ENCODE measurements at places on chromosomes 13 and 19.

DNA sequence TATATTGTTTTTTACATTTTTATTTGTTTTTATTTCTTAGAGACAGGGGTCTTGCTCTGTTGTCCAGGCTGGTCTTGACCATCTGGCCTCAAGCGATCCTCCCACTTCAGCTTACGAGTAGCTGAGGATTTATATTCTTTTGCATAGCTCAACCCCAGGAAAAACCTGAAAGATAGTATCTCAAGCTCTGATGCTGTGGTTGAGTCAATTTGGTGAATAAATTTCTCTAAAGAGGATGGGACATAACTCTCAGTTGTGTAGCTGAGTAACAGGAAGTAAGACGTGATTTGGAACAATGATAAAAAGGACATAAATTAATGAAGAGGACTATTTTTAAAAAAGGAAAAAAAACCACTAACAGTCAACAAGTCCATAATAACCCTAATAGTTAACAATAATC, 79.8 kb upstream of the TNFSF11 start:
- peak; percentile 65 for DNase-seq

GRCh38 chr19:29671393-29672160, 6.3 kb downstream of the PLEKHF1 start:
- DNase-seq, result peak; percentile 96

- peak; percentile 55 for DNase-seq
Measured at GRCh38 chr19:41426952-41427646, at the start of gene B3GNT8. B3GNT8 (minus strand) TSS chr19:41427374; CDS start chr19:41426778, 596 bp downstream.

- no peak for DNase-seq
Measured at GRCh38 chr13:76994281-76994680, 2.4 kb downstream of the CLN5 start.

DNA sequence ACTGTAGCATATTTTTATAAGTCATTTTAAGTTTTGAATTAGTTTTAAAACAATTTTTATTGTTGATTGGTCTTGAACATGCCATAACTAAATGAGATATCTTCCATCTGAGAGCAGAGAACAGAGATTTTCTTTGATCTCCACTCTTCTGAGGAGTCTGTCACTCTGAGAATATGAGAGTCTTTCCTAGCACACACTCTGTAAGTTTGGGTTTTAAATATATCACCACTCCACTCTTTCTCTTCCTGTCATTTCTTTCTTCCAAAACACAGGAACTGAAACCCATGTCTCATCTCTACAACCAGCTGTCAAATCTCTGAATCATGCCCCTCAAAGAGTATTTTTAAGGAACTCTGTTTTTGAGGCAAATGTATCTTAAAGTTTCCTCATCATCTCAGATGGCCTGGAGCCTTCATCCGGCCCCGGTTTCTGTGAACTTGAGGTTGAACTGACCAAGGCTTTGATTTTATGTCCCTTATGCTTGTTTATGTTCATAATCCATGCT, 698.2 kb upstream of the SGCG start:
- no peak for DNase-seq

- peak; percentile 34 for DNase-seq
Measured at GRCh38 chr13:38582133-38582532, 104.7 kb upstream of the FREM2 start.

- DNase-seq, result no peak
Measured at GRCh38 chr13:97100821-97101220, 106.5 kb upstream of the OXGR1 start.

DNA sequence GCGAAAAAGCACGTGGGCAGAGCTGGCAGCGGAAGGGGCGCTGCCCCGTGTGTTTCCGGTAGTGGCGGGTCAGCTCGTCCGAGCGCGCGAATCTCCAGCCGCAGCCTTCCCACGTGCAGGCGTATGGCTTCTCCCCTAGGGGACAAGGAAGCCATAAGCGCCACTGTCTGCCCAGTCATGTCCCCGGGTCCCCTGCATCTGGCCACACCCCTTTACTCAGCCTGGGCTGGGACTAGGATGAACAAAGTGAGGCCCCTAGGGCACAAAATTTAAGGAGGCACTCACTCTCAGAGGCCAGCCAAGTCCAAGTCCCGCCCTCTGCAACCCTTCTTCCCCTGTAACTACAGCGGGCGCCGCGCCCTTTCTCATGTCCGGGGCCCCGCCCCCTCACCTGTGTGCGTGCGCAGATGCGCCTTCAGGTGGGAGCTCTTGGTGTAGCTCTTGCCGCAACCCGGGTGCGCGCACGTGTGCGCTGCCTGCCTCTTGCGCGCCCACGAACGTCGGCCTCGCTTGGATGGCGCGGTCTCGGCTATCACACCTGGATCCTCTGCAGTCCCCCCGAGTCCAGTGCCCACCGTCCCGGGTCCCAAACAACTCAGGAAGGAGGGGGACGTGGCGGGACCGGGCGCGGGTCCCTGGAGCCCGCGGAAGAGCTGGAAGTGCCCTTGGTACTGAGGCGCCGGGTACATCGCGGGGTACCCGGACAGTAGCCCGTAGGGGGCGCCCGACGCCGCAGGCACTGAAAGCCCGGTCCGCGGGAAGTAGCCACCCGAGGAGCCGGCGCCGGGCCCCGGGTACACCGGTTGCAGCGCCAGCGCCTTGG, 1.9 kb downstream of the KLF1 start:
- peak; percentile 94 for DNase-seq

DNA sequence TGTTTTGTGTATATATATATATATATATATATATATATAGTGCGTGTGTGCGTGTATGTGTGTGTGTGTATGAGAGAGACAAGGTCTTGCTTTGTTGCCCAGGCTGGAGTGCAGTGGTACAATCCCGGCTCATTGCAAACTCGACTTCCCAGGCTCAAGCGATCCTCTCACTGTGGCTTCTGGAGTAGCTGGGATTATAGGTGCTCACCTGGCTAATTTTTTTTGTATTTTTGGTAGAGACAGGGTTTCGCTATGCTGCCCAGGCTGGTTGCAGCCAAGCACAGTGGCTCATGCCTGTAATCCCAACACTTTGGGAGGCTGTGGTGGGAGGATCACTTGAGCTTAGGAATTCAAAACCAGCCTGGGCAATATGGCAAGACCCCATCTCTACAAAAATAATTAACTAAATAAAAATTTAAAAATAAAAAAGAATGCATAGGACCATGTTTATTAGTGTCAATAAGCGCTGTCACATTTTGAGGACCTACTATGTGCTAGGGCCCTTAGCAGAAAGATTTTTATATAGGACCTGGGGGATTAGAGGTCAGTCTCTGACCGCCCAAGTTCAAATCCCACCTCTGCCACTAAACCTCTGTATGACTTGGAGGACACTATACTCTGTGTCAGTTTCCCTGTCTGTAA, 1.8 kb downstream of the PVR start:
- no peak for DNase-seq

- DNase-seq, result no peak
Measured at GRCh38 chr19:38170334-38170733, 53.7 kb downstream of the DPF1 start.

DNA sequence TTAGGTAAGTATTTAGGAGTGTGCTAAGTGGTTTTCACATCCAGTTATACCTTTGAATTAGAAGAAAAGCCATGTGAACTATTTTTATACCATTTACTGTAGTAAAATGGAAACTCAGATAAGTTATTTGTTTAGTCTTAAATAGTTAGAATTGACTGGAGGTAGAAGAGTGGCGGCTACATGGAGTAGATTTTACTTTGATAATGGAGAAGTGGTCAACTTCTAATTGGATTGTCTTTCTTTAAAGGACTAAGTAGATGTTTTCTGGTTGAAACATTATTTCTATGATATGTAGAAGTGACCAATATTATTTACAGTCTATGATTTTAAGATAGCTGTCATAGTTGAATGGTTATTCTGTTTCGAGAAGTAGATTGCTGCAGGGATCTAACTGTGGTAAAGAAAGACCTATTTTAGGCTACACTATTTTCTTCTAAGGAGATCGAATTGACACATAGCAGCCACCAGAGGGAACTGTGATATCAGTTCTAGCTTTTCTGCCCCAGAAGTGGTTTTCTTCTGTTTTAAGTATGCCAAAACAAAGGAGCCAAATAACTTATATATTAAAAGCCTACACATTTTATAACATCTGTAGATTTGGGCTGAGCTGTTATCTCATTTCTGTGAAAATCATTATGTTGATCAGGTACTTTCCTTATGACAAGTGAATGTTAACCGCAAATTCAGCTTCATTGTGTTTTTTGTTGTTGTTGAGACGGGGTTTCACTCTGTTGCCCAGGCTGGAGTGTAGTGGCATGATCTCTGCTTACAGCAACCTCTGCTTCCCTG, 26.1 kb downstream of the ZMYM2 start:
- peak; percentile 67 for DNase-seq

DNA sequence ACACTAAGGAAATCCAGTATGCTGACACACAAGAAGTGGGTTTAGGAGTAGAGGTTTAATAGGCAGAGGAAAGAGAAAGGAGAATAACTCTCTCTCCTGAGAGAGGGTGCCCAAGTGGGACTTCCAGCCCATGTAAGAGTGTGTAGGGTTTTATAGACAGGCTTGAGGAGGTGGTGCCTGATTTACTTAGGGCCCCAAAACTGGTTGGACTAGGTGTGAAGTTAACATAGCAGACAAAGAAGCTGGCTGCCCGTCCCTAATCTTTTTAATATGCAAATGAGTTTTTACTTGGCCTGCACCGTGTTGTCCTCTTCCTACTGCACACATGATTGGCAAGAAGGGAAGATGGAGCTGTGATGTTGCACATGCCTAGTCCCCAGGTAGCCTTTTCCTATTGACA, 752.5 kb upstream of the SLITRK5 start:
- DNase-seq, result no peak

GRCh38 chr19:40507892-40508291, 41.1 kb downstream of the SPTBN4 start:
- no peak for DNase-seq
